ENCODE measurements at places on chromosomes 4 and X.

DNA sequence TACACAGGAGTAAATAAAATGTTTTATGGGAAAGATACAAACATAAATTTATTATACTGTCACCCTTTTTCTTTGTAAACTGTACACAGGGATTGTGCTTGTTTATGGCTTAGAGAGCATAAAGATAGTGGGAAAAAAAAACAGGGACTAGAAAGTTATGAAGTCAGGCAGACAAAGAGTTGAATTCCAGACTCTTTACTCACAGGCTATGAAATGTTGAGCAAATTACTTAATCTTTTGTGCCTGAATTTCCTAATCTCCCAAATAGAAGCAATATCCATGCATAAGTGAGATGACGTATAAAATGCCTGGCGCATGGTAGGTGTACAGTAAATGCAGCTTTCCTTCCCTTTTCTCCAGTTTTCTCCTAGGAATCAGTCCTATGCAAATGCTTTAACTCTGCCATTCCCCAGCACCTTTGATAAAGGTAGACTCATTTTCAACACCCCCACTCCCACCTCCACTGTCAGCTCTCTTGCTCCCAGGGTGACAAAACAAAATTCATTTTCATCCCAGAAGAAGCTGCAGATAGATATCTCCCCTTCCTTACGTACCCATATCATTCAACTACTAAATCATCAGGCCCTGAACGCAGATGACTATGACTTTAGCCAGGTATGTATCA lies 44.5 kb upstream of the BTC start:
- DNase-seq = no peak

DNA sequence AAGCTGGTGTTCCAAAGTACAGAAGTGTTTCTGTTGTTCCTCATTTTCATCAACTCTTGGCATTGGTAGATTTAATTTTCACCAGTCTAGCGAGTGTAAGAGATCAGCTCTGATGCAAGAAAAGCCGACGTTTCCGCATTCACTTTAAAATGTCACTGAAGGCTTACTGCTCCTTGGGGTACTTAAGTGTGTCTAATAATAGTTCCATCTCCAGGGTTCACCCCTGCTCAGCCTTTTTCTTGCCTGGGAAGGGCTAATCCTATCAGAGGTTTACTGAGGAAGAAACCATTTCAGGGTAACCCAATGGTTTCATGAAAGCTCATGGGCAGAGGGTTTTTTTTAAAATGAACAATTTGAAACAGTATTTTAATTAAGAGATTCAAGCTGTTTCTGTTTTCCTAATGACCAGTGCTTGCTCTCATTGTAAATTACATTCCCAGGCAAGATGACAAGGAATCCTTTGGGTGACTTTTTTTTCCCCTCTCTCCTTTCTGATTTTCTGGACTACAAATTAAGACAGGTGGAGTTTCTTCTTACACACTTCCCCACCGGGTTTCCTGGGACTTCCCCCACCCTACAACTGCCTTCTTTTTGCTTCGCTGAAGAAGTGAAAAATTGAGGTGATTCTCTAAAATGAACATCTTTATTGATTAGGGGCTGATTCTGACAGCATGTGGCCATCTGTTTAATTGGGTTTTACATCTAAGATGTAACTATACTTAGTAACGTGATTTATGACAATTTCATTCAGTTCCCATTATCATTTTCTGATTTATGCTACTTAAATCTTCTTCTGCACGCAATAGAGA lies 78.7 kb upstream of the CBLL2 start:
- no peak for DNase-seq

DNA sequence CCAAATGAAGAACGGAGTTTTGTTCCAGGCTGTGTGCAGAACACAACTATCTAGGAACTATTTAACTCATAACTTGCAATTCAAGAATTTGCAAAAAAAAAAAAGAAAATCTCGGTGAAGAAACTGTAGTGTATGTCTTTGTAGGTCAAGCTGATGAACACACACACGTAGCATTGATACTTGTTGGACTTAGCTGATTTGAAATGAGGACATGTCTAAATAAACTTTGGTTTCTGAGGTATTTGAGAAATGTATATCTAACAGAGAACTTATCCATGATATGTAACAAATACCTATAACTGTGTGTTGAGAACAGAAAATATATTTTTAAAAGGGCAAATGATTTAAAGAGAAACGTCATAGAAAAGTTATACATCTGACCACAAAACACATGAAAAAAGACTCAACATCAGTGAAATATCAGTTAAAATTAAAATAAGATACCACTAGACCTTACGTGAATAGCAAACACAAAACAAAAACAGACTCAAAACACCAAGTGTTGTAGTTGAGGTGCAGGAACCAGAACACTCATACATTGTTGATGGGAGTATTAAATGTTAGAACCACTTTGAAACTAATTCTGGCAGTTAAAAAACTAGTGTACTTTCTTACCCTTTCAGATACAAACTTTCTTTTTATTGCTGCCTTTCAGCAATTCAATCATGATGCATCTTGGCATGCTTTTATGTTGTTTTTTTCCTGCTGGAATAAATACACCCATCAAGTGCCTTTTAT lies 1535.8 kb upstream of the PCDH10 start:
- no peak for DNase-seq

DNA sequence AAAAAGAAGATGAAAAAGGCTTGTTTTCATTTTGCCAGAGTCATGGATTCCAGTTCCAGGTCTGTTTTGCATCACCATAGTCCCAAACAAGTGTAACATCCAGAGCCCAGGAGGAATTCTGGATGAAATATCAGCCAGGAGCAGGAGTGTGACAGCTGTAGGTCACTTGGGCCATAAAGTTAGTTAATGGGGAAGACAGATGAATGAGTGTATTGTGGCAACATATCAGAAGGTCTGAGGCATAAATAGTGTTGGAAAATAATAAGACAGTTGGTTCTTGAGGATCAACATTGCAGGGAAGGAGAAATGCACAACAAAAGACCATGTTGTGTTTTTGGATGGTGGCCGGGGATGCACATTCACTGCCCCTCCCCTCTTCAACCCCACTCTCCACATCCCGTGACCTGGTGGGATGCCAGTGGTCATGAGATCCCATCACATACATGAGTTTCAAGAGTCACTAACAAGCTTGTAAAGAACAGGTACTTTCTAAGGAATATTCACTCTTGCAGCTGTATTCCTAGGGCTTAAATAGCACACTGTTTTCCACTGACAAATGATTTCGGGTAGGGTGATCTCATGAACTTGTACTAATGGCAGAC lies 83.1 kb upstream of the IGFBP7 start:
- no peak for DNase-seq

GRCh38 chr4:89509708-89510281 lies 202.2 kb upstream of the GPRIN3 start:
- DNase-seq = no peak
